ENCODE measurements at places on chromosomes 1 and 21.

- DNase-seq: no peak
Measured at GRCh38 chr1:16462773-16463330, 22.3 kb downstream of the NECAP2 start.

GRCh38 chr1:111958851-111959250 lies 30.6 kb downstream of the KCND3 start:
- DNase-seq: no peak

- peak; percentile 44 for DNase-seq
Measured at GRCh38 chr1:9100471-9101043, 28.3 kb downstream of the GPR157 start.

- no peak for DNase-seq
Measured at GRCh38 chr21:44397431-44398031, 44.1 kb downstream of the TRPM2 start.

GRCh38 chr1:61993331-61993961 lies 201.2 kb upstream of the L1TD1 start:
- DNase-seq: no peak

- no peak for DNase-seq
Measured at GRCh38 chr1:110309139-110309538, 30.0 kb upstream of the RBM15 start.

- DNase-seq: no peak
Measured at GRCh38 chr21:38918607-38919346, 113.0 kb downstream of the ETS2 start.

- DNase-seq: no peak
Measured at GRCh38 chr1:36740446-36740845, 257.7 kb upstream of the CSF3R start.

DNA sequence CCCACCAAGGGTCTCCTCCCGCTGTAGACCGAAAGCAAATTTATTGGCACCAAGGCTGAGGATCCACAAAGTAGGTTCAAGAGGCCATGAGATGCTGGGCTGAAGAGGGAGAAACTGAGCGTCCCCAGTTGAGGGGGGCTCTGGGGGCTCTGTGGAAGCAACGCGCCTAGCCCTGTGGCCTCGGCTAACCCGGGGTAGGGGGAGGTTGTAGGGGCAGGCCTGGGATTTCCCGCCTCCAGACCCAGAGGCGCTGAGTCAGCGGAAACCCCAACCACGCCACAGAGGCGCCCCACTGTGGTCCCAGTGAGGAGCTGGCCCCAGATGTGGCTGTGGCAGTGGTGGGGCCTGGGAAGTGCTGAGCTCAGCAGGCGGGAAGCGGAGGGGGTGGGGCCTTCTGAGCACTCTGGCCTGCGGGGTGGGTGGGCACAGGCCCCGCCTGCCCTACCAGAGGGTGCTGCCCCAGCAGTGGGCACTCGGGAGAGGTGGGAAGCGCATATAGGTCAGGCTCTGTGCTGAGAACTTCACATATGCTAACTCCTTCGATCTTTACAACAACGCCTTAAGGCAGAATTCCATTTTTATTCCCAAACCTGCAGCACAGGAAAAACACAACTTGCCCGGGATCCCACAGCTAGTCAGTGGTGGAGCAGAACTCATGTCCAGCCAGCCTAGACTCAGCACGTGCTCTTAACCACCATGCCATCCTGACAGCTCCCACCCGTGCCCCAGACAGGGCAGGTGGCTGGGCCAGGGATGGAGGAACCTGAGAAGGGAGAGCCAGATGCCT lies 1.5 kb upstream of the COL16A1 start:
- peak; percentile 55 for DNase-seq

- DNase-seq: no peak
Measured at GRCh38 chr1:76759950-76760349, 107.3 kb upstream of the ST6GALNAC5 start.

- no peak for DNase-seq
Measured at GRCh38 chr1:33015216-33015615, 21.5 kb downstream of the AK2 start.

- no peak for DNase-seq
Measured at GRCh38 chr1:217369271-217369981, 261.5 kb downstream of the GPATCH2 start.

DNA sequence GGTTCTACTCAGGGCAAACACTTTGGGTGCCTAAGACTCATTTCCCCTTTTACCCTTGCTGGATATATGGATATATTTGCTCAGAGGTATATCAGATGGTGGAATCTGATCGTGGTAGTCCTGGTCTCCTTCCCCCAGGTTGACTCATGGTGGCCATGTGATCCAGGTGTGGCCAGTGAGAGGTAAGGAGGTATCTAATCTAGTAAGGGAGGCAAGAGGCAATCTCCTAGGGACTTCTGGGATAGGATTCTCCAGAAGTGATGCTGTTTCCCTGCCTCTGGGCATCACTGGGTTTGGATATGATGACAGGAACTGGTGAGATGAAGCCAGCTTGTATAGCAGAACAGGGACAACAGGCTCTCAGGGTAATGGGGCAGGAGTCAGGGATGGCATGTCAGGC lies 8.5 kb upstream of the DENND2D start:
- no peak for DNase-seq

GRCh38 chr1:25433389-25434186 lies 2.9 kb downstream of the MACO1 start:
- no peak for DNase-seq

GRCh38 chr1:31571340-31572295 lies 4.7 kb upstream of the TINAGL1 start:
- DNase-seq: no peak

- no peak for DNase-seq
Measured at GRCh38 chr1:210815641-210816550, 318.1 kb downstream of the KCNH1 start.

DNA sequence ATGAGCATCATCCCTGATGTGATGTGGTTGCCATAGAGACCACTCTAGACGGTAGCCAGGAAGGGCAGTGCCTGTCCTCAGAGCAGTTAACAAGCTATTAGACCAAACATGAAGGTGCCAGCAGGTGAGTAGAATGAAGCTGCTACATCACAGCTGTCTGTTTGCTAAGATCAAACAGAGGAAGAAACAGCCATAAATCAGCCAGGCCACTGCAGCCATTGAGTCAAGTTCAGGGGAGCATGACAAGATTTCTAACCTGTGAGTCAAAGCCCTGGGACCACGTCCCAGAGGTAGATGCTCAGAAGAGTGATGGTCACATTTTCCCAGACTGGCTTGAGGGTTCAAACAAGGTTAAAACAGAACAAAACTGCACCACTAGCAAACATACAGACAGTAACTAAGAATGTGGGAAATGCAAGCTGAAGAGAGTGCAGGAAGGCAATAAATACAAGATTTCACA lies 450.6 kb upstream of the DAB1 start:
- no peak for DNase-seq
